ENCODE measurements at places on chromosomes 3 and 15.

DNA sequence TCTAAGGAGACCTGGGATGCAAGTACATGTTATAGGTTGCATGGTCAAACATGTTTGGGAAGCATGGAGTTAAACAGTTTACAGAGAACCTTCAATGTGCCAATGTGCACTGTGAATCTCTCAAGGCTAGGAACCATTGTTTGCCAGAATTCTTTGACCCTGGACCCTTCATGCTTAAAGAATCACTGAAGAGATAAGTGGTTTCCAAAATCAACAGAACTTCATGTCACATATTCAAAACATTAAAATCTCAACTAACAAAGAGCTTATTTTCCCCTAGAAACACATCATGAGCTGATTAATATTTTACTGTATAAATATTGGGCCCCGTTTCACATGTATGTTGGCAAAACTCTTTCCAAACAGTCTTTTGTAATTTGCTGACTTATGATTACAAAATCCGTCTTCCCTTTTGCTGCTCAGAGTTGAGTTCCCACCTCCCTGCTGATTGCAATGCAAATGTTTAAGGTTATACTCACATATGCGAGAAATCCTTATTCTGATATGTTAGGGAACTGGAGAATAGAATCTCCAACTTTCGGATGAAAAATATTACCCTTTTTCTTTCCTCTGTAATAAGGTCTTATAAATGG, 380.2 kb downstream of the DIPK2A start:
- no peak for DNase-seq

GRCh38 chr3:37670961-37671483, 190.7 kb upstream of the CTDSPL start:
- no peak for DNase-seq

GRCh38 chr3:32818229-32818969, 602 bp downstream of the TRIM71 start:
- no peak for DNase-seq

DNA sequence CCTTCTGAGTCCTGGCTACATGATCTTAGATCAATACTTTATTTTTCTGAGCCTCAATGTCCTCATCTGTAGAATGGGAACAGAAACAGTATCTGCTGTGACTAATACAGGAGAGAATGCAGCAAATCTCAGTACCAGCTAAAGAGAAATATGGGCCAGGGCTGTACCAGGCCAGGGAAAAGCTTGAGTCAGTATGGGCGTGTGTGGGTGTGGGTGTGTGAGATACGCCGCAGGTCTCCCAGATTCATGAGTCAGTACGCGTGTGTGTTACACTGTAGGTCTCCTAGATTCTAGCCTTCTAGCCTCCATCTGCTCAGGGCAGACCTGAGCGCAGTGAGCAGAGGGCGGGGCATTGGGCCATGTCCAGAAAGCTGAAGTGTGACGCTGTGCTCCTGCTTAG, 15.2 kb downstream of the GNAI2 start:
- DNase-seq: no peak

DNA sequence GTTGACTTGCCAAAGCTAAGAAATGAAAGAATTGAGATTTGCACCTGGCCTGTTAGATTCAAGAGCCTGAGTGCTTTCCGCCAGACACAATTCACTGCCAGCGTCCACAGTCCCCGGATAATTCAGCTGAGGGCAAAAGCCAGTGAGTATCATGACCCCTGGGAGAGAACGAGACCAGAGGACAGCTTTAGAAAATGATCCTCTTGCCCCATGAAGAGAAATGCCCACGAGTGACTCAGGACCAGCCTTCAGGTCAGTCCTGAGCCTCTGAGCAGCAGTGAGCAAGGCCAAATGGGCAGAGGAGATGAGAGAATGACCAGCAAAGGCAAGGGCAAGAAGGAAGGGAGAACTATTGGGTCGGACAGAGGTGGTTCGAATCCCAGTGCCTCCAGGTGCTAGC, 273.5 kb downstream of the FAM43A start:
- no peak for DNase-seq

- no peak for DNase-seq
These were observed 24.6 kb upstream of the GRIP2 start for GRCh38 chr3:14564741-14565140.

DNA sequence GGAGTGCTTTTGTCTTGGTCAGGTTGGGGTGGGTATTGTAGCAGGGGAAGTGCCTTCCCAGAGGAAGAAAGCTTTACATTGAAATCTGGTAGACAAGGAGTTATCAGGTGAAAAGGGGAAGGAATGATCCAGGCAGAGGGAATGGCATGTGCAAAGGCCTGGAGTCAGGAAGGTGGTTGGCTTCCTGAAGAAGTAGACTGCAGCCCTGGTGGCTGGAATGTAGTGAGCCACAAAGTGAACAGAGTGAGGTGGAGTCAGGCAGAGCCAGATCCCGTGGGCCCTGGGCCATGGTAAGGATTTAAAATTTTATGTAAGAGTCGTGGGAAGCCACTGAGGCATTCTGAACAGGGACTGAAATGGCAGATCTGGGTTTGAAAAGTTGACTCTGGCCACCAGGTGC, 58.3 kb downstream of the RAB11A start:
- no peak for DNase-seq

DNA sequence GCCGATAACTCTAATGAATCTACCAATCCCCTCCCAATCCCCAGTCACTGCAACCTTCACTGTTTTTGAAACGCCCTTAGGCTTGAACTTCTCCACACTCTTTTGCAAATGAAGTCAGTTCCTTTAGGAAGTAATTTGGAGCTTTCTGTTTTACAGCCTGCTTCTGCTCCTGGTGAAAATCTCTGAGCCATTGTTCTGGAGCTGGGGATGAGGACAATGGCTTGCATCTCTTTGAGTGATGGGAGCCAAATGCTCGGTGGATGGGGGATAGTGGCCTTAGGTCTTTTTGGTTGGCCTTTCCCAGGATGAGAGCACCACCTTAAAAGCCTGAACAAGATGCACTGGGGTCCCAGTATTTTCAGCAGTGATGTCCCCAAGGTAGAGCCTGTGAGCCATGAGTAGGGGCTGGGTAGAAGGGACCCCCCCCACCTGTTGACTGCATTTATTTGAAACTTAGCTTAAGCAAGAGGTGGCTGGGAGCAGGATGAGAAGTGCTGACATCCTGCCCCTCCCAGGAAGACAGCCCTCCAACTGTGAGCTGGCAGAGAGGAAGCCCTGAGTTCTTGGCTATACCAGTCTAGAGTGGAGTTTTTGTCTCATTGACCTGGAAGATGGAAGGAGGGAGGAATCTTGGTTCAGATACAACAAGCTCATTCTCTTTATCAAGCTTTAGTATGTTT, 7.6 kb upstream of the MYO5C start:
- DNase-seq: no peak

- no peak for DNase-seq
These were observed 177.5 kb downstream of the PGPEP1L start for GRCh38 chr15:98830034-98830634.

DNA sequence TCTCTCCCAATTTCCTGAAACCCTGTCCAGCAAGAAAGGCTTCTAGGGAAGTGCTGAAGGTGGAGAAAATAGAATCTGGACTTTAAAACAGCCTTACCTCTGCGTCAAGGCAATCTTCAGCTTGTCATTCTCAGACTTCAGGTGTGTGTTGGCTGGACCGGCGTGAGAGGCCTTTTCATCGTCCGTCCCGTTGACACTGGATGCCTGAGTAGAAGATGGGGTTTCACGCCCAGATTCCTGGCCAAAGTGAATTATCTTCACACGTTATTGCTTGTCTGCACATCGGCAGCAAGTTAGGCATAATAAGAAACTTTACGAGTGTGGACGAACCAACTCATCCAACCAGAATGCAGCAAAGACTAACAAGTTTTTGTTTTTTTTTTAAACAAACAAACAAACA, 49.5 kb downstream of the WHAMM start:
- no peak for DNase-seq

DNA sequence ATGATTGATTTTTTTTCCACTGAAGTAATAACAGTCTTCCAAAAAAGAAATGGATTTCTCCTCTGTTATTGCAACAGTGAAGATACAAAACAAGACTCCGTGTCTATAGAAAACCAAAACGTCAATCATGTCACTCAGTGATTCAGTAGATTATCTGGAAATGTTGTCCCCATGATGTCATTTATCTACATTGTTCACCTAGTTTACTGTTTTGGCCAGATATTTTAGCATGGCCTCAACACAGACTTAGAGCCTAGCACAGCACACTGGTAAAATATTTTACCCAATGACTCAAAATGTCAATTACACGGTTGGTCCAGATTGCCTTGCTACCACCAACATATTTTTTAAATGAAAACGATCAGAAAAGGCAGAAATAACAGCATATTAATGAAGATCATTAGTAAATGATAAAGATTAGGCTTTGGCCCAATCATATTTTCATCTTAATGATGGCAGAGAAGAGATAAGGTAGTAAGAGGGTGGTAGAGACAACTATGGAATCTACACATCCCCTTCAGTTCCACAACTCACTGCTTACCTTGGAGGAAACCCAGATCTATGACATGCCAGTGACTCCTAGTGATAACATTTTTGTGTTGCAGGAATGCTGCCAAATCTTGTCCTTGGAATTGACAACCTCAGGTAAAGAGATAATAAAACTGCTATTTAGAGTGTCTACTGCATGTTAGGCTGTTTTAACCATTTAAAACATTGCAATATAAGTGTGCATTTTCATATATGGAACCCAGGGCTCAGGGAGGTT, 347.7 kb upstream of the ARPP21 start:
- no peak for DNase-seq

- no peak for DNase-seq
These were observed at the start of gene CCDC9B for GRCh38 chr15:40340740-40341400. Gene CCDC9B, minus strand, starts transcription at chr15:40340939. Its CDS starts 120 bp downstream, at chr15:40340819.

GRCh38 chr3:160754371-160754854, 1.6 kb upstream of the PPM1L start:
- DNase-seq: peak; percentile 33

GRCh38 chr3:5190147-5190791, 2.8 kb downstream of the EDEM1 start:
- no peak for DNase-seq

DNA sequence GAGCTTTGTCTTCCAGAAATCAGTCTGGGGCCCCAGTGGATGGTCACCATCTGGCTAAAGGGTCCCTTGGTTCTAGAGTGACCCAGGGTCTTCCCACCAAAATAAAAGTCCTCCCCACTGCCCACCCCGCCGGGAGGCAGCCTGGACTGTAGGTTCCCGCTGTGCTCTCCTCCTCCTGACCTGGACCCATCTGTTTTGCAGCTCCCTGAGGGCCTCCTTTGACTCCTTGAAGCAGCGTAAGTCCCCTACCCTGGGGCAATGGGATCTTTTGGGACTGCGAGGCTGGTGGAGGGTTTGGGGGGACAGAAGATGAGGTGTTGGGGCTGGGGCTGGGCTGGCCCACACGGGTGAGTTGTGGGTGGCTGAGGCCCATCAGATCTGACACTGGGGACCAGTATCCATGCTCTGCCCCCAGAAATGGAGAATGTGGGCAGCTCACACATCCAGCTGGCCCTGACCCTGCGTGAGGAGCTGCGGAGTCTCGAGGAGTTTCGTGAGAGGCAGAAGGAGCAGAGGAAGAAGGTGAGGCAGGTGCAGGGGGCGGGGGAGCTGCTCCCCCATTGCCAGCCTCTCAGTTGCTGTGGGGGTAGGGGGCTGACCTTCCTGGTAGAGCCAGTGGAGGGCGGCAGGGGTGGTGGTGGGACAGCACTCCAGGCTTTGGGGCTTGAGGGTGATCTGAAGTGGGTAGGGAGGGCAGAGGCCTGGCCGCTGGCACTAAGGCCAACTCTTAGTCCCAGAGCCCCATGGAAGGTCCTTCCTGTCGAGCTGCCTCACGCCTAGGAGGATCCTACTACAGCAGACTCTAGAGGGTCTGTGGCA, 30.4 kb downstream of the PSTPIP1 start:
- no peak for DNase-seq

DNA sequence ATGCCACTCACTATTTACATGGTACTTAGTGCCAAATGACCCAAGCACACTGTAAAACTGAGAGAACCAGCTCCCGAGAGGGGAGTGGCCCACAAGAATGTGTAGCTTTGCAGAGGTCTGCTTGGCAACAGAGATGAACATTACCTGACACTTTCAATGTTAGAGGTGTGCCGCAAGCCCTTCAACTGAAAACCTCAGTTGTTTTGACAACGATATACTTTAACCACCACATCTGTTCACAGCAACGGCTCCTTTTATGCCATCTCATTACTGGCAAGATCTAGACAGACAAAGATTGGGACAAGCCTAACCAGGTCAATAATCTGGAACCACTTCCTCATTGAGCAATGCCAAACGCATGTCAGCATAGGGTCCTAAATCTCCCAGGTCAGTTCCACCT, 23.7 kb downstream of the NEK10 start:
- DNase-seq: peak; percentile 44

DNA sequence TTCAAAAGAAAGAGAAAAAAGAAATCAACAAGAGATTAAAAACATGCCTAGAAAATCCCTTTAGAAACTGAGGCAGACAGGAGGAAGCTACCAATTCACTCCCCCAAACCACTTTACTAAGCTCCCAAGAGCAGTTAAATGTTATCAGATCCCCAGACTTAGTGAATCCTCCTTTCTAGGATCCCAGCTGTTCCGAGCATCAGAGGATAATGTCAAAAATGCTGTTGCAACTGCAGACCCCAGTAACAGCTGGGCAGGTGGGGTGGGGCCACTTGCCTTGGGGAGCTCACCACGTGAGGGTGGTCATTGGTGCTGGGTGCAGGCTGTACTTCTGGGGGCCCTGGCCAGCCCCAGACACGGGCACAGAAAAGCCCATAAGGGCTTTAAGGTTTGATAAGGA, 9.1 kb downstream of the POMGNT2 start:
- DNase-seq: no peak

GRCh38 chr15:88878720-88879184, 16.6 kb downstream of the HAPLN3 start:
- DNase-seq: no peak

GRCh38 chr3:150302246-150302645, 105.9 kb upstream of the TSC22D2 start:
- no peak for DNase-seq

GRCh38 chr3:86949850-86950249, 41.1 kb downstream of the VGLL3 start:
- DNase-seq: no peak

GRCh38 chr15:101765772-101766456, 37.4 kb upstream of the OR4F6 start:
- no peak for DNase-seq

GRCh38 chr3:31836131-31837075, 144.7 kb downstream of the OSBPL10 start:
- no peak for DNase-seq

DNA sequence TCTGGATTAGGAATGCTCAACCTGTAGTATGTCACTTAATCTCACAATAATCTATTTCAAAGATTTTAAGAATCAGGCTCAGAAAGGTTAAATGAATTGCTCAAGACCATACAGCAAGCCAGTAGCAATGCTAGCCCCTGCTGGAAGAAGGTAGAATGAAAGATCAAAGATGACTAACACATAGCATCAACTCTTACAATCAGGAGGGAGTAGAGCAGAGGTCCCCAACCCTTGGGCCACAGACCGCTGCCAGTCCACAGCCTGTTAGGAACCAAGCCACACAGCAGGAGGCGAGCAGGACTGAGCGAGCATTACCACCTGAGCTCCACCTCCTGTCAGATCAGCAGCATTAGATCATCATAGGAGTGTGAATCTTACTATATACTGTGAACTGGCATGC, 15.5 kb upstream of the GATM start:
- no peak for DNase-seq
